ENCODE measurements at places on chromosomes 7 and 10.

GRCh38 chr7:98066934-98067507 is 39.6 kb upstream of the LMTK2 start:
- no peak for DNase-seq

- DNase-seq = no peak
Measured at GRCh38 chr10:35505241-35505873, 99.8 kb upstream of the GJD4 start.

DNA sequence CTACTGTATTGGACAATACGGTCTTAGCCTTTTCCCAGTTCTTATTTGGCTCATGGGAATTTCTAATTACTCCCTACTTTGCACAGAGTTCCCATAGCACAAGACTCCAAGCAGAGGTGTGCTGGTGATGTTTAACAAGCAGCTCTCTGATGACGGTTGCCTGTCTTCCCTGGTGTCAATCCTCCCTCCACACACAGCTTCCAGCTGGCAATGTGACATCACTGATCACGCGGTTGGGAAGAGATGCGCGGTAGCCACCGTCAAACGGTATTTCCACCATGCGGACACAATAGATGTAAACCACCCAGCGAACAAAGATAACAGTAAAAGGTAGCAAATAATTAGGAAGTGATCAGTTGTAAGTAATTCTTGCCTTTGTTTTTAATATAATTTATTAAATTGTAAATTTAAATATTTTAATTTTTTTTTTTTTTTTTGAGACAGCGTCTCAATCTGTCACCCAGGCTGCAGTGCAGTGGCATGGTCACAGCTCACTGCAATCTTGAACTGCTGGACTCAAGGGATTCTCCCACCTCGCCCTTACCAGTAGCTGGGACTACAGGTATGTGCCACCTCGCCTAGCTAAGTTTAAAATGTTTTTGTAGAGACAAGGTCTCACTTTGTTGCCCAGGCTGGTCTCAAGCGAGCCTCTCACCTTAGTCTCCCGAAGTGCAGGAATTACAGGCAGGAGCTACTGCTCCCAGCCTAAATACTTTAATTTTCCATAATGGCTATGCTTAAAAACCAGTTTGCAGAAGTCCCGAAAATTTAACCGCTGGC is 36.3 kb upstream of the IL15RA start:
- DNase-seq = no peak

- no peak for DNase-seq
Measured at GRCh38 chr10:48545462-48546145, 59.3 kb downstream of the ARHGAP22 start.

- DNase-seq = no peak
Measured at GRCh38 chr7:105816954-105817615, 59.3 kb downstream of the ATXN7L1 start.

DNA sequence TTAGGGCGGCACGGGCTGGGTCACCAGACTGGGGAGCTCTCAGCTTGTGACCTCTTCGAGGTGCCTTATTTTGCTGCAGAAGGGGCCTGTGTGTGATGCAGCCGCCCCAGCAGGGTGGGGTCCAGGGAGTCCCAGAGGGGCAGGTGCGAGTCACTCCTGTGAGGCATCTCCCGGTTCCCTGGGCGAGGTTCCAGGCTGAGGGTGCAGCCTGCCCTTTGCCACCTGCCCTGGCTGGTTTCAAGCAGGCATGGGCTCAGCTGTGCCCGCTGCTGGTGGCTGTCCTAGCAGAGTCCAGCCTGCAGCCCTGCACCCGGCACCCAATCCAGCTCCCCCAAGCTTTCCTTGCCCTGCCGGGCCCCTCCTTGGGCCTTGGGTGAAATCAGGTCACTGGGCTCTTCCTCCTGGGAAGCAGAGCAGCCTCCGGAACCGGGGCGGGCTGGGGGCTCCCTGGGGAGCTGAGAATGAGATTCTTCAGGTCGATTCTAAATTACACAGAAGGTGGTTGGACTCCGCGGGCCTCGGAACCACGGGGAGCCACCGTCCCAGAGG is 64.8 kb downstream of the PWWP2B start:
- DNase-seq = no peak

GRCh38 chr7:138752518-138753149 is 45.2 kb upstream of the TMEM213 start:
- DNase-seq = peak; percentile 82

DNA sequence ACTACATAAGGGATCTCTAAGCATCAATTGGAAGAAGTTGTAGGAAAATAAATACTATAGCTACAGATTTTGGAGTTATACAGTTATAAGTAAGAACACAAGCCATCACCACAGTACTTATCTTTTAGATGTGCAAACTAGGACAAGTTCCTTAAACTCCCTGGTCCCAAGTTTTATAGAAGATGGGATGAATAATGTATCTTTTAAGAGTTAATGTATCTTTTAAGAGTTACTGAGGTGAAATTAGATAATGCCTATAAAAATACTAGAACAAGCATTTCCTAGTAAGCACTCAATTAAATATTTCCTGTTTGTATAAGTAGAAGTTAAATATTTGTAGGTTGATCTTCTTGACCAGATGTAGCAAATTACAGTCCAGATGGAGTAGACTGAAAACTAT is 56.8 kb downstream of the SEMA3A start:
- DNase-seq = no peak

DNA sequence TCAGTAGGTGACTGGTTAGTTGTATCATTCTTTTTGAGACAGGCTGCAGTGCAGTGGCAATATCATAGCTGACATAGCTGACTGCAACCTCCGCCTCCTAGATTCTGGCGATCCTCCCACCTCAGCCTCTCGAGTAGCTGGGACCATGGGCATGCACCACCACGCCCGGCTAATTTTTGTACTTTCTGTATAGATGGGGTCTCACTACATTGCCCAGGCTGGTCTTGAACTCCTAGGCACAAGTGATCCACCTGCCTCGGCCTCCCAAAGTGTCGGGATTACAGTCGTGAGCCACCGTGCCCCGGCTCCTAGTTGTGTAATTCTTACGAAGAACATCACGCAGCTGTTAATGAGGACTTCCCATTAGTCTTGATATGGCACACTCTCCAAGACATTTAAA is 123.4 kb upstream of the VKORC1L1 start:
- no peak for DNase-seq

DNA sequence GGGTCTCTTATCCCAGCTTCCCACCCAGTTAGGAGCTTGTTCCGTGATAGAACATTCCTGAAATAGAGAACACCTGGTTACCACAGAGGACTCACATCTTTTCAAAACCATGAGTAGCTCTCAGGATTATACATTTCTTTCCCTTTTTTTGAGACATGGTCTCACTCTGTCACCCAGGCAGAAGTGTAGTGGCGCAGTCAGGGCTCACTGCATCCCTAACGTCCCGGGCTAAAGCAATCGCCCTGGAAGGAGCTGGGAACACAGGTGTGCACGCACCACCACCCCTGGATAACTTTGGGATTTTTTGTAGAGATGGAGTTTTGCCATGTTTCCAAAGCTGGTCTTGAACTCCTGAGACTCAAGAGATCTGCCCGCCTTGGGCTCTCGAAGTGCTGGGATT is 144.0 kb downstream of the RNF216 start:
- no peak for DNase-seq

GRCh38 chr10:72639441-72639873 is 13.6 kb upstream of the MICU1 start:
- no peak for DNase-seq

DNA sequence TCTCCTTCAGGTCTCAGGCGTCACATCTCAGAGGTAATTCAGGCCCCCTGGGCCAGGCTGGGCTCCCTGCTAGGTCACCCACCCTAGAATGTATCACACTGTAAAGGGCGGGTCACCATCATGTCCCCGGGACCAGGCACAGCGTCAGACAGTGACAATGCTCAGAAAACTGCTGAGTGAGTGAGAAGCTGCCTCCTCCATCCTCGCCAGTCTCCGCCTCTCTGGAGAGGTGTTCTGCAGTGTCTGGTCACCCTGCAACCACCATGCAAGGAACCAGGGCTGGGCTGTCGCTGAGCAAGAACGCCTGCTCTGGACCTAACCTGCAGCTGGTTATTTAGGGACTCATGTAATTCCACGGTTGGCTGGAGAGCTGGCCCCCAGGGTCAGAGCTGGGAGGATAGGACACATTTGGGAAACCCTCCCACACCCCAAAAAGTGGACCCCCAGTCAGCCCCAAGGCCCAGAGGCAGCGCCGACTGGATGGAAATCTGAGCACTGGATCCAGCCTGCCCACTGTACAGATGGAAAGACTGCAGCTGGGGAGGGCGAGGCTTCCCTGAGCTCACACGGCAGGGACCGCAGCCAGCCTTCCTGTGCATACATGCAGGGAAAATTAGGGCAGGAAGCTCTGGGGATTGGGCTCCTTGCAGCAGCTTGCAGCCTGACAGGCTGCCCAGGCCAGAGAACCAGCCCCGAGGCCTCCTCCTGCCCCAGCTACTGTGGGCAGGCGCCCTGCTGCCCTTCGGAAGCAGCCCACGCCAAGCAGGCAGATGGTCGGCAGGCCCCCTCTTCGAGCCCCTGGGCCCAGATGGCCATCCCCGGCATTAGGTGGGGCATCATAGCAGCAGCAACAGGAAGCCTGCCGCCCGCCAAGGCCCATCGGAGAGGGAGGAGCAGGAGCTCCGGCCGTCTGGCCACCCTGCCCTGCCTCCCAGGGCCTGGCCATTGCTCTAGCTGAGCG is 105.4 kb upstream of the ZMIZ1 start:
- DNase-seq = no peak

GRCh38 chr10:49160110-49160509 is 26.3 kb upstream of the FAM170B start:
- DNase-seq = no peak

DNA sequence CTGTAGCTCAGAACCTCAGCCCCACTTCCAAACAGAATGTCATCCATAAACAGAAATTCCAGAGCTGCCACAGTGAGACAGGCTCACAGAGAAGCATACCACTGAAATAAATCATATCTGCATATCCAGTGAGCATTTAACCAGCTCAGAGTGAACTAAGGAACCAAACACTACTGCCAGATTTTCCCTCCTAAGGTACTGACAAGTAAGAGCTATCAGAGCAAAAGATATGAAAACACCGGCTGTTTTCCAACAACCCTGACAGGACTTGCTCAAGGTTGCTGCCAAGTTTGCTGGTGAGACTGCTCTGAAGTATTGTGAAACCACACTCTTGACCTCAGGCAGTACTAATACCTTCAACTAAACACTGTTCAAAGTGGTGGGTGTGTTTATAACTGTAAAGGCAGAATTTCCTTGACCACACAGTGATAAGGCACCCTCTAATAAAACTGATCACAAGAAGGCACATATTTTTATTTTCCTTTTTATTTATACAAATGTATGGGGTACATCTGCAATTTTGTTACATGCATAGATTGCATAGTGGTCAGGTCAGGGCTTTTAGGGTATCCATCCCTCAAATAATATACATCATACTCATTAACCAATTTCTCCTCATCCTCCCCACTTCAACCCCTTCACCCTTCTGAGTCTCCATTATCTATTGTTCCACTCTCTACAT is 18.3 kb downstream of the SGMS1 start:
- no peak for DNase-seq

GRCh38 chr10:35206274-35206673 is 79.6 kb downstream of the CREM start:
- no peak for DNase-seq

GRCh38 chr10:19825700-19826099 is 9.5 kb downstream of the PLXDC2 start:
- DNase-seq = no peak

DNA sequence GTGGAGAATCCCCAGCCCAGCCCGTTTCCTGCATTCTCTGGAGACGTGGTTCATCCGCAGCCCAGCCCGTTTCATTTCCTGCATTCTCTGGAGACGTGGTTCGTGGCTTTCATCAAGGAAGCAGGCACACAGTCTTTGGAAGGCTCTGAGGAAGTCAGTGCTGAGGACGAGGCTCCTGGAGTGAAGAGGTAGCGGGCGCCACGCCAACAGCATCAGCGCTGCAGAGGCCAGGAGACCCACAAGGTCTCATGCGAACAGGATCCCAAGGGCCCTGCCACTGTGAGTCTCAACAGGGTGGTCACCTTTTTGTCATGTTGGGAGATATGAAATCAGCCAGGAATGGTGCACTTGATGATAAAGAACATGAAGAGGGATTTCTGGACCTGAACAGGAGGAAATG is 12.4 kb upstream of the TCERG1L start:
- no peak for DNase-seq

- DNase-seq = no peak
Measured at GRCh38 chr7:137980308-137980707, 21.6 kb downstream of the CREB3L2 start.

- no peak for DNase-seq
Measured at GRCh38 chr7:138247568-138248333, 171.5 kb downstream of the AKR1D1 start.

DNA sequence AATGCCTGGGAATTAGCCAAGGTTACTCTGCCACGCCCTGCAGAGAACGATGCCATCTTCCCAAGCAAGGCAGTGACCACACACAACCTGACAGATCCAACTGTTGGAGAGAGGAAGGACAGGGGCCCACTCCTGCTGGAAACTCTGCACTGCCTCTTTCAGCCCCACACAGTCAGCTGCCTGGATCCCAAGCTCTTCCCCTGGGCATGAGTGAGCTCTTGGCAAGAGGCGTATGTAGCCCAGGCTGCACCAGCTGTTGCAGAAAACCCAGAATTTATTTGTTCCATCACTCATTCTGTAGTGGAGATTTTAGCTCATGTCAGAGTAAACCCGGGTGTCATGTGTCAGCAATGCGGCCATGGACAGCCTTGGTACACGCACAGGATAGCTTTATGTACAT is 135.1 kb upstream of the TRIM24 start:
- no peak for DNase-seq

GRCh38 chr7:142870566-142871259 is 14.8 kb downstream of the TRPV6 start:
- DNase-seq = no peak

DNA sequence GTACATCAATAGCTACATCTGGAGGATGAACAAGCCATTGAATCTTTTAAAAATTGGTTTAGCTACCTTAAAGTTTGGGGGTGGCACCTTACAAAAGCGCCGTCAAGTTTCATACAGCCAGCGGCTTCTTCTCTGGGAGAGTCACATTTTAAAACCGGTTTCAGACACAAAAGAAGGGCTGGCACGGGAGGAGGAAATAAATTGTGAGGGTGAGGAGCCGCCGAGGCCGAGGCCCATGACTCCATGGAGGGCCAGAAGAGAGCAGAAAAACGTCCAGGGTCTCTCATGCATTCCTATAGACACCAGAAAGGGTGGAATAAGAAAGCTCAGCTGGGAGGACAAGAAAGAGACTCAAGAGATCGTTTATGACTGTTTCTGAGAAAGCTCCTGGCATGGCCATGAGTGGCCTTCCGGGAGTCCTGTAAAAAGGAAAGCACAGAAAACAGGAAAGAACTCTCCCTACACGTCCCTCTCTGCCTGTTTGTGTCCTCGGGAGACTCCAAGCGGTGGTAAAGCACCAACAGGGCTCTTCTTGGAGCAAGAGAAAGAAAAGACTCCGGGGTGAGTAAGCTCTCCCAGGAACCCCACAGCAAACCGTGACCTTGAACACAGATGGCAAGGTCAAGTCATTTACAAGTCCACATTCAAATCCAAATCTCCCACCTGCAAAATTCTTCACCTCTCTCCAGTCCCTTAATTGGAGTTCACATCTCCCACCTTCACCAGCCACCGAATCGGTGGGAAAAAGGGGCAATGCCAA is 1.8 kb downstream of the FRAT2 start:
- no peak for DNase-seq

GRCh38 chr10:80144067-80144695 is 11.7 kb downstream of the PLAC9 start:
- DNase-seq = no peak

- DNase-seq = no peak
Measured at GRCh38 chr7:74430961-74431466, 22.7 kb upstream of the GTF2IRD1 start.

- no peak for DNase-seq
Measured at GRCh38 chr7:46897381-46897780, 684.5 kb downstream of the TNS3 start.

Data from stimulated activated CD8-positive, alpha-beta memory T cell treated with anti-CD3 and anti-CD28 coated beads, Interleukin-15, amount 100 ng/mL, for 1 hour (primary cell).